ENCODE measurements at places on chromosomes 1 and 21. TPM values are rescaled to one million over a fixed set of nuclear protein-coding genes. Genes with fewer than 3 reads are reported as not detected.

ADAM30 gene
- not detected for polyA plus RNA-seq

MFAP2 gene
- 582 TPM for polyA plus RNA-seq

ASTN1 gene
- 2.1 TPM for polyA plus RNA-seq

RAB7B gene
- 3.8 TPM for polyA plus RNA-seq

ACKR1 gene
- 0.56 TPM for polyA plus RNA-seq

TNN gene
- polyA plus RNA-seq = 3.5 TPM

DDAH1 gene
- polyA plus RNA-seq = 137 TPM

All from left renal pelvis (tissue), 4 donors.